Activated T-cell treated with anti-CD3 and anti-CD28 coated beads for 48 hours (primary cell): ENCODE measurements at places on chromosomes 12 and 14.
A peak's percentile ranks its signal among the peaks of the same experiment; 100 is the strongest.

DNA sequence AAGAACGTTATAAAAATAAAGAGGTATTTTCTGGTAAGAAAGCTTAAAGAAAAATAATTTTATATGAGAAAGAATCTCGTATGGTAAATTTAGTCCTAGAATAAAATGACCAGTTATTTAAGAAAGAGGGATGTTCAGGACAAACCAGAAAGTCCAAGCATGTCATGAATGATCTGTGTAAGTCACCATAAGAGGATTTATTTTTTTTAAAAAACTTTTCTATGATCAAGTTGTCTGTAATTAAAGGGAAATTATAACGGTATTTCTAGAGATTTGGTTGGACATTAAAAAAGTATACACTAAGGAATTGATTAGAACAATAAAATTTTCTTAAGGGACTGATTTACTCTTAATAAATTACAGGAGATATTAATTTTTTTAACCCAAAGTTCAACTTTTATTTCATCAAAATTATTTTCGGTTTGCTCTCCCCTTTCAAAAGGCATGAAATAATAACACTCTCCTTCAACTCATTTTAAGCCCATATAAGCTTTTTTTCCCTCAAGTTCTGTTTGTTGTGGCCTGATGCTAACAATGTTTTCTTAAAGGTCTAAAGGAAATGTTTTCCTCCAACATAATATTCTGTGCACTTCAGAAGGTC is 49.9 kb upstream of the CPSF6 start:
- no peak for DNase-seq

- no peak for DNase-seq
Measured at GRCh38 chr14:23438101-23438971, 2.9 kb upstream of the MYH7 start.

DNA sequence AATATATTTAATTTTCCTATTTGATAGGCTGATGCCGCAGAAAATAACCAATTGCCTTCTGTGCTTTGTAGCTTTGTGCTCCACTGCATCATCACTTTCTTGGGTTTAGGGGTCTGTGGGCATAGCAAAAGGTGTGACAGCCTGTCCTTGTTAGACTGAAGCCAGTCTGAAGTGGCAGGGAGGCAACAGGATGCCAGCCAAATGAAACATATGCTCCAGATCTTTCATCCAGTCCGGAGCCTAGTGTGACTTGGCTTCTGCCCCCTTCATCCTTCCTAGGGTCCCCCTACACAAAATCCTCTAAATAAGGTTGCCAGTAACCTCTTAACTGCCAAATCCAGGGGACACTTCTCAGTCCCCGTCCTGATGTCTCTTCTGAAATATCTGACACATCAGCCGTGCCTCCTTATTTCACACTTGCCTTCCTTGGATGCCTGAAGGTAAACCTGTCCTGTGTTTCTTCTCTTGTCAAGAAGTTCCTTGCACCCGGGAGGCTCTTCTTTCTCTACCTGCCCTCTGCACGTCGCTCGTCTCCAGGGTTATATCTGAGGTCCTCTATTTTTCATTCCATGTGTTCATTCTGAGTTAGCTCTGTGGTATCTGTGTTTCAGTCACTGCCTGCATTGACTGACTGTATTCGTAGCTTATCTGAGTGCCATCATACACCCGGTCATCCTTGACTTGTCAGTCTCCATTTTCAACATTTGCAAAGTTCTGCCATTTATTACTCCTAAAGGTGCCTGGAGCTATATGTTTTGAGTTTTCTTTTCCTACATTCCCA is 47.8 kb downstream of the HMGA2 start:
- DNase-seq = no peak

DNA sequence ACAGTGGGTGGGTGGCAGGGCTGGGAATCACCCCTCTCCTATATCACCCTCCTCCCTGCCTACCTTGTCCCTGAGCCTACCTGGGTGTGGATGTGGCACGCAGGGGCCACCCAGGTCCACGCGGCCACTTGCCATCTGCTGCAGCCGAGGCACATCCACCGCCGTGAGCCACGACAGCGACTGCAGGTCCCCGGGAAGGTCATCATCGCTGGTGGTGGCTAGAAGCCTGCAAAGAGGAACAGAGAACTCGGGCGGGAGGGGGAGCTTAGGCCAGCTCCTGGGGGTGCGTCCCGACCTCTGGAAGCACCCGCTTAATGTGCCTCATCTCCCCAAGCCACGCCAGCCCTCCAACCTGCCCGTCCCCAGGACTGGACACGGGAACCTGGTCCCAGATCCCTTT is 19.0 kb downstream of the FOXN4 start:
- no peak for DNase-seq

GRCh38 chr12:67512061-67512460 is 136.5 kb upstream of the DYRK2 start:
- DNase-seq = no peak

- DNase-seq = no peak
Measured at GRCh38 chr12:101685092-101685491, 12.3 kb upstream of the CHPT1 start.

GRCh38 chr14:51650716-51651387 is 858 bp upstream of the FRMD6 start:
- DNase-seq = no peak

- peak; percentile 34 for DNase-seq
Measured at GRCh38 chr12:124599074-124599999, 31.9 kb upstream of the NCOR2 start.

GRCh38 chr14:43143106-43143505 is 1364.0 kb downstream of the FSCB start:
- no peak for DNase-seq

DNA sequence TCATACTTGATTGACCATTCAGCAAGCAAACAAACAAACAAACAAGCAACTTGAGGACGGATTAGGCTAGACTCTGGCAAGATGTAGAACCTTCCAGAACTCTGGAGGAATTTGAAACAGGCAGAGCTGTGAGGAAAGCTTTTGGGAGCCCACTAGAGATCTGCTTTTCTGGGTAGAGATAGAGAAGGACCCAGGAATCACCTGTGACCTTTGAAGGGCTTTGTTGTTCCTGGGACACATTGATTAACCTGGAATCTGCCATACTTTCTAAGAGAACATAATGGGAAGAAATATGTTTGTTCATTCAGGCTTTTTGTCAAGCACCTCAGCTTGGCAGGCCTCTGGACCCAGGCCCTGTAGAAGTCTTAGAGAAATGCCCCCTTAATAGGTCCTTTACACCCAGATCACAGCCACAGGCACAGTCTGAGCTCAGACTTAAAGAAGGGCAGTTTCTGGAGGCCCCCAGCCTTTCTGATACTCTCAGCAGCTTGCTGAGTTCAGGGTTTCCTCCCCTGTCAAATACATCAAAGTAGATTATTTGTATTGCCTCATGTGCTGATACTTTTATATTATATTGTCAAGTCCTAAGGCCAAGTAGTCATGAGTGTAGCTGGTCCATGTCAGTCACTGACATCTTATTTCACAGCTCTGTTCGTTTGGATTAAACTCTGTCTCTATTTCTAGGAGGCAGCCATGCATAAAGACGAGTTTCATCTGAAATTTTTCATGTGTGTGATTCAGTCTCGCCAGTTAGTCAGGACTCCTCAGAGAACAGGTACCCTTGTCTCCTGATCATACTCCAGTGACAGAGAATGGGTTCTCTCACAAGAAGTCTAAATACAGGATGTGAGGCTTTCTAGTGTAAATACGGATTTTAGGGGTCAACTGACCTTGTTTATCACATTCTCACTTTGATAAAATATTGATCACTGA is 1.1 kb upstream of the SENP1 start:
- DNase-seq = no peak

DNA sequence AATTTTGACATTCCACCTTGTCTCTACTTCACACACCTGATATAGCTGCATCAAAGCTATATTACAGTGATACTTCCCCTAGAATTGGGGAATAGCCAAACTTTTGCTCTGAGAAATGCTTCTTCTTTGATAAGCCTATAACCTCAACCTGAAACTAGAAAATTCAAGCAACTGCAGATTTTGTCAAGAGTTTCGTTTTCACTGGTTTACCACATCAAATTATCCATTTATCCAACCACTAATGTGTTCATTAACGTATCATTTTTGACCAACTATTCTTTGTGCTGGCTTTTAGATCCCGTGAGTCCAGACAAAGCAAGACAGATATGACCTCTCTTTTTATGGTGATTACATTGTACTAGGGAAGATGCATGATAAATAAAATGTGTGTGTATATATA is 13.5 kb upstream of the TAS2R46 start:
- DNase-seq = no peak

DNA sequence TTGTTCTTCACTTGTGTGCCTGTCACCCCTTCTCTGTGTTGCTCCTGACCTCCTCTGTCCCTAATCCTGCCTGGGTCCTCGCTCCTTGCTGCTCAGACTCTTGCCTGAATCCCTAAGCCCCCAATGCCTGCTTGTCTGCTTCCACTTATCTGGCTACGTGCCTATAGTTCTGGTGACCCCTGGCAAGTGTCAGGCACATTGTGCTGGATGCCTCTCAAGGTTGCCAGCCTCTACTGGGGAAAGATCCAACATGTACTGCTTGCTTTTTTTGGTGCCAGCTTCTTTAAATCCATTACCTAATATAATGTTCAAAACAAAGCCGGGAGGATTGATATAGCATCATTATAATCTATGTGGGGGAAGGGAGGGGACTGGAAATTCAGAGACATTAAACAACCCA is 448.0 kb upstream of the CCDC196 start:
- DNase-seq = no peak

DNA sequence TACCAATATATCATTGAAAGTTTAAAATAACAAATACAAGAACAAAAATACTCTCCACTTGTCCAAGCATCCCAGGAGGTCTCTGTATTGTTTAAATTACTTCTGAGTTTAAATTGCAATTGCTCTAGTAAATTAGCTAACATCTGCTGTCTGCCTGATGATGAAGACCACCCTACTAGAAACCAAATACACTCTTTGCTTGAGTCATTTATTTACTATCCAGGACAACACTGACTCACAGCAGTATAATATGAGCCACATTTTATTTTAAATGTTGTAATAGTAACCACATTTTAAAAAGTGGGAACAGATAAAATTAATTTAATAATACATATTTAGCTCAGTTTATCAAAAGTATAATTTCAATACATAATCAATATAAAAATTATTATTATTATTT is 62.9 kb upstream of the EEA1 start:
- no peak for DNase-seq

GRCh38 chr14:71514941-71515919 is 417.0 kb upstream of the RGS6 start:
- DNase-seq = no peak

DNA sequence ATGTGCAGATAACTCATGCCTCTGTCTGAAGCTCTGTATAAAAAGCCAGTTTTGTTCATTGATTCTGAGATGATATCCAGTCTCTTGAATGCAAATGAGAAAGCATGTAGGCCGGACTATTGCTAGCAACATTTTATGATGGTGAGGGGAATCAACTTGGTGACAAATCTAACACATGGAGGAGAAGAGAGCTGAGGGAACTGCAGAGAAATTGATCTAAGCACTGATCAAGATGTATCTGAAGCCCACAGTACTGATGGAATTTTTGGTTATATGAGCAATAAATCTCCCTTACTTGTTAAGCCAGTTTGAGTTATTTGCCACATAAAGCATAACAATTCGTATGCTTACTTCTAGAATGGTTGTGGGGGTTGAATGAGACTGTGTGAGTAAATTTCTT is 295.6 kb upstream of the DDHD1 start:
- DNase-seq = no peak

- no peak for DNase-seq
Measured at GRCh38 chr12:25552681-25553080, 402 bp downstream of the LMNTD1 start.

DNA sequence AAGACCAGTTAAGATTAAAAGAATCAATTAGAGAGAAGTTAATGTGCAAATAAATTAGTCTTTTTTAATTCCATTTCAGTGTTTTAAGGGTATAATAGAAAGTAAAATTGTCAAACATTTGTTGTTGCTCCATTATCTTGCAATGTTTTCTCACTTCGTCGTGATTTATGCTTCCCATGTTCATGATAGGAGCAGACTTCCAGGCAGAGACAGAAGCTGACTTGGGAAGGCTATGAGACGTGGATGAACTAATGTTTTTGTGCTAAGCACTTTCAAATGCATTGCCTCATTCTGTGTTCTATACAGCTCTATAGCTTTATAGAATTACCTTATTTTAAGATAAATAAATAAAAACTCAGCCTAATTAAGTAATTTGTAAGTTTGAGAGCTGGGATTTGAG is 226.2 kb downstream of the PIK3C2G start:
- no peak for DNase-seq

GRCh38 chr12:82277582-82277981 is 80.6 kb downstream of the CCDC59 start:
- DNase-seq = no peak

- no peak for DNase-seq
Measured at GRCh38 chr14:89325959-89326358, 91.1 kb downstream of the FOXN3 start.

DNA sequence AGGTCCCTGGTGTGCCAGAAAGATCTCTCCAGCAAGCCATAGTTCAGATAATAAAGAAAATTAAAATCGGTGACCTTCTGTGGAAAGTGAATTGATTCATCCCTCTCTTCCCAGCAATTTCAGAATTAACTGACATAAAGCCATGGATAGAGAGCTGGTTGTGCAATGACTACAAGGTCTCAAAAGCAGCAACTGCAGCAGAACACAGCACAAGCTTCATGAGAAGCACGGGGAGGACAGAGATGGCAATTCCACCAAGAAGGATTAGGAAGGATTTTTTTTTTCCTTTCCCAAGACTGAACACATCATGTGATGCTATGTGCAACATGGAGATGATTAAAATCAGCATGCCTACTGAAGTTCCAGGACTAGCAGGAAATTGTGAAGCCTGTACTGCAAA is 154.9 kb upstream of the PLEKHG7 start:
- DNase-seq = no peak

GRCh38 chr12:23083267-23083666 is 458.3 kb downstream of the ETNK1 start:
- DNase-seq = no peak

DNA sequence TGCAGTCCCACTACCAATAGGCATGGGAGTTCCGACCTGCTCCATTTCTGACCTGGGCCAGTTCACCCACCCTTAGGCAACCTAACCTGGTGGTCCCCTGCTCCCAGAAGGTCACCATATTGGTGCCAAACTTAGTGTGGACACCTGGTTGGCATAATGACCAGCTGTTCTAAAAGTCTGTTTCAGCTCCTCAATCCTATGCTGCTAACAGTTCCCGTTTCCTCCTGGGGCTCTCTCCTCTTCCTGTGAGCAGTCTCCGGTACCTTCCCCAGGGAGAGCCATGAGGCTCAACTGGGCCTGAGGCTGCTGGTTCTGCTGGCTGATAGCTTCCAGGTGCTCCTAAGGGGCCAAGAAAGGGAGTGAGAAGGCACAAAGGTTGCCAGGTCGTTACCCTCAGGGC is 15.9 kb upstream of the BLTP3B start:
- no peak for DNase-seq
